ENCODE measurements at places on chromosomes 12 and 14.

DNA sequence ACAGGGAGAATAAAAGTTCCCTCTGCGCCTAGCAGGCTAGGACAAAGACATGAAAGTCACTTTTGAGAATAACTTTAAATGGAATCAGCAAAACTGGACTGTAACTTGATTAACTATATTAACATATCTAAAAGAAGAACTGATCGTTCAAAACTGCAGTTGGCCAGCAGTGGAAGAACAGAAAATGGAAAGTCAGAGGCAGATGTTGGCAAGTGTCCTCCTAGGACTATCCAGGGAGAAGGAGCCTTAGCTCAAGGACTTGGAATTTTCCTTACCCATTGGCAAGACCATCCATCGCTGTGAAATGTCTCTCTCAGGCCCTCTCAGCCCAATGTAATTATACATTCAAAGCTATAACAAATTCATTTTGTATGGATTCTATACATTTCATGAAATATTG, 419.7 kb downstream of the ATP23 start:
- no peak for DNase-seq

GRCh38 chr12:124392667-124393413, 97.9 kb downstream of the RFLNA start:
- no peak for DNase-seq

DNA sequence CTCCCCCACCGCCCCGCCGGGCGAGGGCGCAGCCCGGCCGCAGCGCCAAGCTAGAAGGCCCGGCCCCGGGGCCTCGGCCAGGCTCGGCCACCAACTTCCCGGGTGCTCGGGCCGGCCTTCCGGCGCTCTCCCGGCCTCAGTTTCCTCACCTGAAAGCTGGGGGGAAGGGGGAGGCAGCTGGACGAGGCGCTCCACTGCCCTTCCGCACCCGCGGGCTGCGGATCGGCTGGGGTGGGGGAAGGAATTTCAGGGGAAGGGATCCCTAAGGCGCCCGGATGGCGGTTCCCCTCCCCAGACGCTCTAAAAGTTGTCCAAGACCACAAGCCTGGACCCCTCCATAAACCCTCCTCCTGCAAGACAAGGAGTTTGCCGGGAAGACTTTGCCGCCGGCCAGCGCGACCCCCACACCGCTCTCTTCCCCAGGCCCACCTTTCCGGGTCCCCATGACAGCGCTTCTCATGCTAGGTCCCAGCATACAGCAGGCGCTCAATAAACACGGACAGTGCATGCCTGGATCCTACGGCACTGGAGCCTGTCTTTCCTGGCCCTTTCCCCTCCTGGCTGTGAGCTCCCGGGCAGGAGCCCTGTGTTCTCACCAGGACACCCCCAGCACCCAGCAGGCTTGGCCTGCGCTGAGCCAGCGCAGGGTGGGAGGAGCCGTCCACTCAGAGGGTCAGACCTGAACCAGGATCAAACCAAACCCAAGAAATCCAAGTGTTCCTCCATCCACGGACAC, 18.1 kb downstream of the BEGAIN start:
- DNase-seq: no peak

- peak; percentile 57 for DNase-seq
These were observed 77.6 kb upstream of the PRKD1 start for GRCh38 chr14:30005114-30005808.

DNA sequence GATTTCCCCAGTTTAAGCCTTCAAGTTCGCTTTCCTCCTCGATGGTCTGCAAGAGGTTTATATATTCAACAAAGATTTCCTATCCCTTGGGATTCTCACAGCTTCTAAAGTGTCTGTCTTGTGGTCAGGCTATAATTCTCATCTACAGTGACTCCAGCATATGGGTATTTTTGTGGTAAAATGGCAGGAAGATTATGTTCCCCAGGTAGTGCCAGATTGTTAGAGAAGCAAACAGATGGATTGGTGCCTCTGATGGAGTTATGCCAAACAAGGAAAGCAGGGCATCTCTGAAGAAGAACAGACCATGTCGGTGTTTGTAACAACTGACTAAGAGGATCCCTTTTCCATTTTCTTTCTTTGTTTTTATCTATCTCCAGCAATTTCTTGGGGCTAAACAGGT, 5.5 kb upstream of the CCDC175 start:
- DNase-seq: no peak

- DNase-seq: peak; percentile 61
These were observed 21.3 kb downstream of the TBX3 start for GRCh38 chr12:114662512-114663177.

- DNase-seq: no peak
These were observed 58.0 kb downstream of the ATF7 start for GRCh38 chr12:53567961-53568808.

- DNase-seq: no peak
These were observed 400.9 kb downstream of the SNAPC1 start for GRCh38 chr14:62162998-62163589.

GRCh38 chr12:40993158-40993557, 195.0 kb upstream of the PDZRN4 start:
- DNase-seq: no peak

DNA sequence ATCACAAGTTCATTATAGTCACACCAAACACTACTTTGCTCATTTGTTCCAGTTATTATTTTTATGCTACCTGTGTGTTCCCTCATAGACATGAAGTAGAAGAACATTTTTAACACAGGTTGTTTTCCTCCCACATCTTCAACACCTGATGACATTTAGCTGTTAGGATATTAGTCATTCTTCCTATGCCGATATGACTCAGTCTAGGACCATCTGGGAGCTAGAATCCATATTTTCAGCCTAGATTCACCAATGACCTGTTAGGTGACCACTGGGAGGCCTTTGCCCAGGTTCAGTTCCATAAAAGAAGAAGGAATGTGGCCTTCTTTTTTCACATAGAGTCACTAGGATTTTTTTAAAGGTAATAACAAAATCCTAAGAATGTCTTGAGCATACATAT, 222.8 kb downstream of the C12orf42 start:
- no peak for DNase-seq

- no peak for DNase-seq
These were observed 95.8 kb downstream of the SLC15A4 start for GRCh38 chr12:128727999-128728398.

DNA sequence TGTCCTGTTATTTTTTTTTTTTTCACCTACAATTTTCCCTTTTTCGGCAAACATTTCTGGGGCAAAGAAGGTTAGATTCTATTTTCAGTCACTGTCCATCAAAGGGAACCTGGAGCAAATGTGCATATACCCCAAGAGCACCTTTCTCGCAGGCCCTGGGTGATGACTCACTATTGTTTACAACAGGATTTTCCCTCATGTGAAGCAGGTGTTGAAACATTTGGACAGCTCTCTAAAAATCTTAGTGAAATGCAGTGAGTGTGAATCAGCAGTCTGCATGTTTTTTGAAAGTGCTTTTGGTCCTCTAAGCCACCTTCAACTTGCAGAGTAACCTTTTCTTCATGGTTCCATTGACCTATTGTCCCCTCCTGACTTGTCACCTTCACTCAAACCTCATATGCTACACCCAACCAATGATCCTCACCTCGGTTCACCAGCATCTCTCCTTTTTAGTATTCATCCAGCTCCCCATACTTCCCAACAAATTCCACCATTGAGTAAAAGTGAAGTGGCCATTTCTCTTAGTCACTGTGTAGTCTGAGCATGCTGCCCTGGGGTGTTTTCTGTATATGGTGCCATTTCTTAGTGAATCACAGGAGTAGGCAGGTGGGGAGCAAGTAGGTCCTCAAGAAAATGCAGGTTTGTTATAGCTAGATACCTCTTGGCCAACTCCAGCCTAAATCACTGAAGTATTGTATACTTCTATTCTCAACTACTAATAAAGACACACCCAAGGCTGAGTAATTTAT, 260.2 kb downstream of the BMP4 start:
- DNase-seq: peak; percentile 16

- no peak for DNase-seq
These were observed 4.8 kb downstream of the ENTPD5 start for GRCh38 chr14:74014299-74014698.

- DNase-seq: no peak
These were observed 36.6 kb downstream of the CCNK start for GRCh38 chr14:99517643-99518381.

DNA sequence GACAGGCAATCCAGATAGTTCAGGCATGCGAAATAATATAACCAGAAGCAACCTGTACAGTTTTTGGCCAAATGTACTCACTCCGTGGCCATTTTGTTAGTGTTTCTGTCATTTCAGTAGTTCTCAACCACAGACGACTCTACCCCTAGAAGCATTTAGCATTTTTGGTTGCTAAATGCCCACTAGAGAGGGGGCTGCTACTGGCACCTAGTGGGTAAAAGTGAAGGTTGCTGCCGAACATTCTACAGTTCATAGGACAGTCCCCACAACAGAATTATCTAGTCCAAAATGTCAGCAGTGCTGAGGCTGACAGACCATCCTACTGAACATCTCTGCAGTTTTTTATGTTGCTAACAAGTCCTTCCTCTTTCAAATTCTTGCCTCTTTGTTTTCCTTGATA, 107.4 kb downstream of the TSHR start:
- DNase-seq: no peak

DNA sequence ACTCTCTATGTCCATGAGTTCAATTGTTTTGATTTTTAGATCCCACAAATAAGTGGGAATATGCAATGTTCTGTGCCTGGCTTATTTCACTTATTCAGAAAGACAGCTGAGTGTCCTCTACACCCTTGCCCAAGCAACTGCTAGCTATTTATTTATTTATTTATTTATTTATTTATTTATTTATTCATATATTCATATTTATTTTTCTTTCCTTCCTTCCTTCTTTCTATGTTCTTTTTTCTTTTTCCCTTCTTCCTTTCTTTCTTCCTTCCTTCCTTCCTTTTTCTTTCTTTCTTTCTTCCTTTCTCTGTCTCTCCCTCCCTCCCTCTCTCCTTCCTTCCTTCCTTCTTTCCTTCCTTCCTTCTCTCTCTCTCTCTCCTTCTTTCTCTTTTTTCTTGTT, 563.4 kb downstream of the BCL11B start:
- DNase-seq: no peak

GRCh38 chr14:76375484-76375883, 453 bp upstream of the ESRRB start:
- no peak for DNase-seq

DNA sequence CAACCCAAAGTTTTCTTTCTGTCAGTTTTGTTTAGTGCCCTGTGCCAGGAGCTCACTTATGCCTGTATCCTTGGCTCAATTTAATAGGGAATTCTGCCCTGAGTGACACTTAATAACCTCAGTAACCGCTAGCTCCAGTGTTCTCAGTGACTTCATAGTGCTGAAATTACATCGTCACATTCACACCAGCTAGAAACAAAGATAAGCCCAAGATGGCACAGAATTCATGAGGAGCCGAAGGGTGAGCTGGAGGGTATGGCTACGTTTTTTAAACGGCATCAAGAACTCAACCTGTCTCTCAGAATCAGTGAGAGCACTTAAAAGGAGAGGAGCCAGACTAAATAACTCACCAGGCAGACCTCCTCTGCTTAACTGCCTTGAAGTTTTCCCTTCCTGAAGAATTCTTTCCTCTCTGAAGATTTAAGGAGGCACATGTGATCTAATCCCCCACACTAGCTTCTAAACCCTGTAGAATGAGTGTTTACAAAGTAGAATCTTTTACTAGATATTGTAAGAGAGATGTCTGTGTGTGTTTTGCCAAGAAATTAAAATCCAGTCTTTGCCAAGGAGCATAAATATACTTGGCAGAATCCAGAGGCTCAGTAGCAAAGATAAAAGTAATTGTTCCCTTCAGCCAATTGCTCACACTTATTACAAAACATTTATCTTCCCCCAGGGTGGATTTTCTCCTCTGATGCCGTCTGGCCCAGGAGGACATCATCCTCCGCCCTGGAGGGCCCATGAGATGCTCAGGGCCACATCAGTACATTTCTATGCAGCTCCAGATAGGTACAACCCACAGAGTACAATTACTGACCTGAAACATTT, 37.3 kb downstream of the PTGER2 start:
- no peak for DNase-seq

DNA sequence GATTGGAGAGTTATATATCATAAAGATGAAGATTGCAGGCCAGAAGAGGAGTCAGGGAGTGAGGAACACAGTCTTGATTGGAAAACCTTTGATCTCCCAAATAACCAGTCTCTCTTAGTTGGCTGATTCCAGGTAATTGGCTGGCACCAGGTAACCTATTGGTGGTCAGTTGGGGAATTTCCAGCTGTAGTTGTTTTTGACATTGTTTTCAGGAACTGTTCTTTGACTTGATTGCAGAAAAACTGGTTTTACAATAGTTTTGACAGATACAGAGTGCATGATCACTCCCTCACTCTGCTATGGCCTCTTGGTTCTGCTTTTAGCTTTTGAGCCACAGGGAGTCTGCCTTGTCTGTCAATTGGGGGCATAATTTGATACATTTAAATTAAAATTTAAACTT, 71.6 kb downstream of the ZNF641 start:
- no peak for DNase-seq

GRCh38 chr14:94975366-94975765, 182.0 kb downstream of the DICER1 start:
- no peak for DNase-seq

GRCh38 chr14:96962337-96962736, 165.2 kb downstream of the VRK1 start:
- no peak for DNase-seq

DNA sequence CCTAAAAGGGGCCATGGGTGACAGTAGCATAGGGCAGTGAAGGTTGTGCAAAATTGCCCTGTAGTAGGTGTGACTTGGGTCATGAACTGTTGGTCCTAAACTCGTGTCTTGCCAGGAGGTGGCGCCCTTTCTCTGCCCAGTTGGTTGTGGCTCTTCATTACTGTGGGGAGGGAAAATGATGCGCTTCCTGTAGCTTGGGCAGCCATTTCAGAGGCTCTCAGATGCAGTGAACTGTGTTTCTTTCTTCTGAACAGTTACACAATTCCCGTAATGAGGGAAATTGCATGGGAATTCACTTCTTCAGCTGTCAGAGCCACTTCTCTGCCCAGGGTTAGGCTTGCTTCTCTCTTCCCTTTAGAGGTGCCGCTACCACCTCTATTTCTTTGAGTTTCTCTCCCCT, 148.1 kb upstream of the NRXN3 start:
- DNase-seq: peak; percentile 14

DNA sequence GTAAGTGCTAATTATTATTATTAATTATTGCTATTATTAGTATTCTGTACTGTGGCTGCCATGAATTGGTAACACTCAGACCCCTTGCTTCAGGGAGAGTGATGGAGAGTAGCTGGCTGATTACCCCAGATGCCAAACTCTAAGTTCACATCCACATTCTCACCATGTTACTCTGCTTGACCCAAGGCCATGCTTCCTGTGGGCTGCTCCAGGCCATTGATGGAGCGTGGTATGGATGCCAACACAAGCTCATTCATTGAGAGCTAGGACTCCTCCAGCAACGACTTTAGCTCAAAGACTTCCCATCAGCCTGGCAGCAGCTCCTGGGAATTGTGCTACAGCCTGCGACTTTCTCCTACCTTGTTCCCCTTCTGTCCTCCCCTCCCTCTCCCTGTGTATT, 233.4 kb downstream of the MSRB3 start:
- no peak for DNase-seq

DNA sequence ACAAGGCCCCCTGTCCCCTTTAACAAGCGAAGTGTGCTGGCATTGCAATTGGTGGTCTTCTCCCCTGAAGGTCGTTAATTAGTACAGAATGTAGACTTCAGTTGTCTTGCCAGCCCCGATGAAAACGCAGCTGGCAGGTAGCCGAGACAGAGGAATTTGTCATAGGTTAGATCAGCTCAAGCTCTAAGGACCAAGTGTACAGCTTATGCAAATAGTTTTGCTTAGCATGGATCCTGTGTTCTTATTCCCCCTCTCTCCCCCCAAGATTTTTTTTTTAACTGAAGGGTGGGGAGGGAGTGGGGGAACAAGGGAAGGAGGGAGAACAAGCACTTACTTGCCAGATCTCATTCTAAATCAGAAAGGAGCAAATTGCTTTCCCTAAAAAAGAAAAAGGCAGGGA, 58.6 kb upstream of the PARP11 start:
- DNase-seq: no peak
